8988T (cell line): ENCODE measurements at places on chromosomes 3 and 15.

- peak; percentile 72 for DNase-seq
Observed at GRCh38 chr3:168095611-168096209, at the start of gene GOLIM4. TSS of gene GOLIM4 (minus strand) at chr3:168095924. CDS start at chr3:168095285, 639 bp downstream.

DNA sequence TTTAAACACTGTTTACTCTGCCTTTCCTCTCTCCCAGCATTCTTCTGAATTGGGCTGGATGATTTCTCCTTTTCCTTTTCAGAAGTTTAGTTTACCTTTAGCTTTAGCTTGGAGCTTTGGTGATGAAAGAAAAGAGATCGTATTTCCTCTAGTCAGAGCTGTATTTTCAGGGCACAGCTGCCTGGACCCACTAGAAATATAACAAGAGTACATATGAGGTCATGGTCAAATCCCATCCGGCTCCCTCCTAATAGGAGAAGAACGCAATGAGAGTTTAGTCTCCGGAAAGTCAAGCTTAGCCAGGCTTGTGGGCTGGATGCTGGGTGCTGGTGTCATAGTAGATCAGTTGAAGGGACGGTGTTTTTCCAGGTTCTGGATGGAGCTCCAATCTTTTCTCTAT lies 177.1 kb upstream of the PFN2 start:
- DNase-seq, result no peak

- no peak for DNase-seq
Observed at GRCh38 chr3:127701280-127701911, 28.6 kb downstream of the ABTB1 start.

DNA sequence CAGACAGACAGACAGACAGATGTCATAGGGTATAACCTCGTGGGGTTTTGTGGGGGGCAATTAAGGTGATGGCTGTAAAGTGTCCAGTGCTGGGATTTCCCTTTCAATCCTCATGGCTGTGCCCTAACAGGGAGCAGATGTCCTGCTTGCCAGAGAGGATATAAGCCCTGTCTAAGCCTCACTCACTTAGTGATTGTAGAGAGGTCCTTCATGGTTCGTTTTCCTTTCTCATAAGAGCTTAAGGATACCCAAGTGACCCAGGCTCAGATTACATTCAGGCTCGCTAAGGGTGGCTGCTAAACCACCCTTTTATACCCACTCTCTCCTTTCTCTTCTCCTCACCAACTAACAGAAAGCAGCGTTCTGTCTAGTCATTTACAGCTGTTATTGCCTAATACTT lies 19.2 kb downstream of the LYSMD2 start:
- DNase-seq, result no peak

GRCh38 chr15:70437882-70438451 lies 325.4 kb downstream of the UACA start:
- no peak for DNase-seq

GRCh38 chr3:129398803-129399144 lies 29.7 kb downstream of the EFCAB12 start:
- no peak for DNase-seq

DNA sequence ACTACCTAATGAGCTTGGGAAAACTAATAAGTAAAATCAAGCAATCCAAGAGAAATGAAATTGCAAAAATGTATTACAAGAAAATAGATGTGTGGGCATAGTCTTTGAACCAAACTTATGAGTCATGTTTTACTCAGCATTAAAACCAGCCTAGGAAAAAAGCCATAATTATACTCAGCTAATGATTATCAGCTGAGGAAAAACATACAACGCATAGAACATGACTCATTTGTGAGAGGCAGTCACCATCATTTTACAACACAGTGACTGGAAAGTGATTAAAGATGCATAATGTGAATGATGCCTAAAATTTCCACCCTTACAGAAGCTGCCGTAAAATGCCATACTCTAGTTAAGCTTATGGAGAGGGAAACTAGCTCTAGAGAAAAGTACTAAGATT lies 238.0 kb upstream of the EOMES start:
- no peak for DNase-seq

- no peak for DNase-seq
Observed at GRCh38 chr3:105497386-105497785, 130.7 kb downstream of the ALCAM start.

DNA sequence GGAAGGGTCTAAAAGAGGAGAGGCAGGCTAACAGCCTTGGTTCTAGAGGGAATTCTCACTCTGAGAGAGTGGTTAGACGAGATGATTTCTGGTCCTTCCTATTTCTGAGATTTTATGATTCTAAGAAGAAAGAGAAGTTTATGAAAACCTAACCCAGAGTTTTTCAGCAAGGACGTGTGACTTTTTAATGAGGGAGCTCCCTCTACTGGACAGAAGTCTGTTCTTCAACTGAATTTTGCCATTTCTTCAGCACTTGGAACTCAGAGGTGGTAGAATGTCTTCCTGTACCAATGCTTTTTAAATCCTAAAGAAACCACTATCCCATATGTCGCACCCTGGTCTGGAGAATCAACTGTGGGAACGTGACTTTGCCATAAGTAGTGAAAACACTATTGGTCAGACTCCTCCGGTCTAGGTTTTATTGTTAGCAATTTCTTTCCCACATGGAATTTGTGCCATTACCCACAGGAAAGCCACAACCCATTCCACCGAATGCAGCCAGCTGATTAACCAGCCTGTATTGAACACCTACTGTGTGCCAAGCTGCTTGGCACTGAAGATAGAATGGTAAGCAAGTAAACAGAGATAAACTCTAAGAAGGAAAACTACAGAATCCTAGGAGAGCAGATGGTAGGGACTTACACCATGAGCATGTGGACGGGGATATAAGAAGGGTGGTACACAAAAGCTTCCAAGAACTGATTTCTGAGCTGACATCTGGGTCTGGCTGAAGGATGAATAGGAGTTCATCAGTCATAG lies 199.5 kb upstream of the LMCD1 start:
- no peak for DNase-seq

DNA sequence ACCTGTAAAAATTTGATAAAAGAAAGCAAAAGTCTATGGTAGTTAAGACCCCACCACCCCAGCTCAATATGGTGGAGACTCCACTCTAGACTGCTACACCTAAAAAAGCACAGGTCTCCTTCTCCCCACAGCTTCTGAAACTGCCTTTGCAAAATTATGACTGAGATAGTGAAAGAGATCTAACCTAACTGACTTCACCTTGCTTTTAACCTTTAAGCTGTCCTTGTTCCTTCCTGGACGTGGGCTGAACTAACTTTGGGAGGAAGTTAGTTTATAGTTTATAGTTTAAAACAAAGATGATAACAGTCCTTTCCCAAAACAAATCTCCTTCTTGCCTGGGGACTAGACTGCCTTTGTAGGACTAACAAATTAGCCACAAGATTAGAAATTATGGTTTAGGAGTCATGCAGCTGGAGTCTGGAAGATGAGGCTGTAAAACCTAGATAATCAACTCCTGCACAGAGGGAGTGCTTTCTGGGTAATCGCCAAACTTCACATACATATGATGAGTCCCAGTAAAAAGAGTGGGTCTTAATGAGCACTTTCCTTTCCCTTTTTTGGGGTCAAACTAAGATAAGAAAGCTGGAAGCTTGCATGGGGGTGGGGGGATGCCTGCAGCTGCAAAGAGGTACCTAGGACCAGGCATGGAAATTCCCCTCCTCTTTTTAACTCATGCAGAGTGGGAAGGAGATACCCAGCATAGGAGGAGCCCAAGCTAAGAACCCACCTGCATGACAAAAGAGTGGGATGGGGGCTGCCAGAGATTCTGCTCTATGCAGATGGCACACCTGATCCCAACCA lies 17.5 kb downstream of the CCR8 start:
- no peak for DNase-seq

- no peak for DNase-seq
Observed at GRCh38 chr3:140850210-140850955, 91.3 kb upstream of the SLC25A36 start.

DNA sequence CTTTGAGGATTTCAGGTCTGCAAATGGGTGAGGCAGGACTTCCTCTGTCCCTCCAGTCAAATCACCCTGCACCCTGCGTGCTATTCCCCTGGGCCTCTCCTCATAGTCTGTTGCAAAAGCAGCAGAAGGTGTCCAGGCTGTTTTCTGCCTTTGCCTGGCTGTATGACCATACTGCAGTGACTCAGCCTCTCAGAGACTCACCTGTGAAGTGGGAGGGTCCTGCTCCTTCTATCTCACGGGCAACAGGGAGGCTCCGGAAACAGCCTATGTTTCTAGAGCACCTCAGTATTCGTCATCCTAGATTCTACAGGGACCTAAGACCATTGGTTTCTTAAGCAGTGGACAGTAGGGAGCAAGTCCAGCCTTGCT lies 216.4 kb downstream of the TLE3 start:
- no peak for DNase-seq

GRCh38 chr3:10933805-10934481 lies 58.6 kb upstream of the SLC6A1 start:
- peak; percentile 65 for DNase-seq

GRCh38 chr3:10709110-10709781 lies 106.8 kb upstream of the SLC6A11 start:
- peak; percentile 51 for DNase-seq

GRCh38 chr15:76336254-76337058 lies at the start of gene ISL2:
TSS of gene ISL2 (plus strand) at chr15:76336773. CDS start at chr15:76336884, 111 bp downstream.
- no peak for DNase-seq

DNA sequence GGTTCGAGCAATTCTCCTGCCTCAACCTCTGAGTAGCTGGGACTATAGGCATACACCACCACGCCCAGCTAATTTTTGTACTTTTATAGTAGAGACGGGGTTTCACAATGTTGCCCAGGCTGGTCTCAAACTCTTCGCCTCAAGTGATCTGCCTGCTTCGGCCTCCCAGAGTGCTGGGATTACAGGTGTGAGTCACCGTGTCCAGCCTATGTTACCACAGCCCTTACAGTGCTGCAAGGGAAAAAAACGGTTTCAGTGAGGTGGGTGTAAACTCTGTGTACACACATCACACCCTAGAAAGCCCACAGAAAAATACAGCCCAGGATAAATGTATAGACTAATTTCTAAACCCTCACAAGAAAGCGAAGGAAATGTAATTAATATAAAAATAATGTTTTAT lies 103.5 kb upstream of the AKAP13 start:
- no peak for DNase-seq

GRCh38 chr15:38707802-38708671 lies 143.4 kb upstream of the RASGRP1 start:
- no peak for DNase-seq

DNA sequence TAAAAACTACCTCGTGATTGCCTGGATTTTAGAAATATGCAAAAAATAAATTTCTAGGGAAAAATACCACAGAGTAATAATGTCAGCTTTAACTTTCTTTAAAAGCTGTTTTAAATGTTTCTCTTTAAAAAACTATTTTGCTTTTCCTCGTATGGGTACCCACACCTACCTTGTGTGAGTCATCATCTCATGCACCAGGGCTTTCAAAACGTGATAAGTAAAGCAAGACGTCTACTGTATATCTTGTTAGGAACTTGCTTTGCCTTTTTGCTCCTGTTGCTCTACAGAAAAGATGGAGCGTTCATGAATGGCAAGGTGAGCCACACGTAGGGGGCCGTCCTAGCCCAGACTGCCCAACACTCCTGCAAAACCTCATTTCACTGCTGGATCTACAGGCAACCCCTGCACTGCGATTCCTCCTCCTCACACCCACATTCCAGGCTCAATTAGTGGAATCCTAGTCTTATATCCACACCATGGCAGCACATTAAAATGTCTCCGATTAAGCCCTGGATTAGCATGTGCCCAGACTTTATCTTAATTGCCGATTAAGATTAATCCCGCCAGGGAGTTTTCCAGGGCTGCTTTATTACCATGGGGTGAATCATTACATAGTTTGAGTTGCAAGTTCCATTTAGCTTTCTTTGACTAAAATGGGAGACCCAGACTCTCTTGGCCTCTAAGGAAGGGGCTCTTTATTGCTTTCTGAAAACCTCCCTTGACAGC lies 293.6 kb upstream of the ICE2 start:
- no peak for DNase-seq

GRCh38 chr3:41307065-41307464 lies 107.8 kb downstream of the CTNNB1 start:
- no peak for DNase-seq

DNA sequence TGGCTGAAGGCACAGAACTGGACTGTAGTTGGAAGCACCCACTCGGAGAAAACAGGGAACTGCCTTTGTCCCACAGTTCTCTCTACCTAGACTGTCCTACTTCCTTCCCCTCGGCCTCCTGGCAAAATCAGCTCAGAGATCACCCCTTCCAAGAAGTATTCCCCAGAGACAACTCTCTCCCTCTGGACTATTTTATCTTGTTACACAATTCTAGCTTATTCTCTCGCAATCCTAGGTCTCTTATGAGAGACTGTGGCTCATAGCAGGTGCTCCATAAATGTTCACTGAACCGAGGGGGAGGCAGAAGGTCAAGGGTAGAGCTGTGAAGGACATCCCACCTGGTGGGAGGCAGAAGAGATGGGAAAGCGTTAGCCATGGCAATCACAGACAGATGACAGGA lies 10.6 kb downstream of the HEG1 start:
- no peak for DNase-seq

- no peak for DNase-seq
Observed at GRCh38 chr15:58427987-58428386, 3.8 kb upstream of the LIPC start.

DNA sequence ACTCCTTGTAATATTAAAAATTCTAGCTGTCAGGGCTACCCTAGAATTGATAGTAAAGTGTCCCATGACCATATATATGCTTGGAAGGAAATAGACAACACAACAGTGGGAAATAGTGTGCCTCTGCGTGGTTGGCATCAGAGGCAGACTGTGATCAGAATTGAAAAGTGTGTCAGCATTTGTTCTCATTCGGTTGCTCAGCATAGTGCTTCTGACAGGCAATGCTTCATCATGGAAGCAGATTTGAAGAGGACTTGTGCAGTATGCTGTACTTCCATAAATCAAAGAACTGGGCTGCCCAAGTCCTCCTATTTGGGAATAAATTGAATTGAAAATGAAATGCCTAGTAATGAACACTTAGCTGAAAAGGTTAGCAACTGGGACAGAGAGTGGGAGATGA lies 435.7 kb downstream of the DIPK2A start:
- no peak for DNase-seq

DNA sequence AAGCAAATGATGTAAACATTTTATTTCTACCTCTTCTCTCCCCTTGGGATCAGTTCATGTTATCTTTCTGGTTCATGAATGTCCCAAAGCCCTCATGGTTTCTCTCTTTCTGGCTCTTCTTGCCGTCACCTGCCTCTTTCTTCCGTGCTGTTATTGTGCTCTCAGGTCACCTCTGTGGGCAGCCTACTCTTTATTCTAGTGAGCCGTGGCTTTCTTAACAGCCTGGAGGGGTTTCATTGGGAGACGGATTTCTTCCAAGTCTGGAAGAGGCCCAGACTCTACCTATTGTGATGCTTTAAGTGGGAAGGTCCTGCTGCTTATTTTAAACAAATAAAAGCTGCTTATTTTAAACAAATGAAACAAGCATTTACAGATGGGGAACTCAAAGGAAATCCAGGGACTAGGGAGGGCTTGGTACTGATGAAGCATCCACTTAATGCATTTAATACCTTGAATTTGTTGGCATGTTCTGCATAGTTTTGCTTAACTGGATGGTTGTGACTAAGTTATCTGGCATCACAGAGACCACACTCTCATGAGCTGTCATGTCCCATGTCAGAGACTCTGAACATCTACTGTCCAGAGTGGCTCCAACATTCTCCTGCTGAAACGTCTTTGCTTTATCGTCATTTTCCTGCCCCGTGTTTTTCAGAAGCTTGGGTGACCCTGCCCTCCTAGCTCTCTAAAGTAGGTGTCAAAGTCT lies 443.3 kb downstream of the GABRG3 start:
- no peak for DNase-seq

- DNase-seq, result no peak
Observed at GRCh38 chr15:50907601-50908208, 778 bp upstream of the AP4E1 start.

GRCh38 chr3:183807881-183808280 lies 17.5 kb downstream of the MAP6D1 start:
- no peak for DNase-seq

GRCh38 chr3:135760581-135760980 lies 204.9 kb upstream of the PPP2R3A start:
- no peak for DNase-seq
